ENCODE measurements at places on chromosomes 12 and 14. TPM values are rescaled to one million over a fixed set of nuclear protein-coding genes. Genes with fewer than 3 reads are reported as not detected.

Gene SIX6
- not detected for polyA plus RNA-seq

Gene RNFT2
- polyA plus RNA-seq, result 3.2 TPM

Gene ERP27
- polyA plus RNA-seq, result 4.8 TPM

Gene ANKS1B
- not detected for polyA plus RNA-seq

Gene MMP17
- 6.4 TPM for polyA plus RNA-seq

Gene FOXG1
- polyA plus RNA-seq, result not detected

- no peaks in the 10 kb centered on the region for H3K4me1 ChIP-seq
- no peaks in the 10 kb centered on the region for H3K36me3 ChIP-seq
- H3K27me3 ChIP-seq, result no peaks in the 10 kb centered on the region
- H3K4me3 ChIP-seq, result no peak overlapping the region
- no peak overlapping the region for H3K27ac ChIP-seq
- no peak for DNase-seq
Measured at GRCh38 chr14:50139192-50139591, 22.8 kb upstream of the VCPKMT start.

GRCh38 chr12:46354111-46354801 is 18.3 kb downstream of the SLC38A2 start:
- peaks cover 16% of the 10 kb centered on the region for H3K4me1 ChIP-seq
- no peaks in the 10 kb centered on the region for H3K27me3 ChIP-seq
- peaks cover 5% of the 10 kb centered on the region for H3K36me3 ChIP-seq
- no peak overlapping the region for H3K27ac ChIP-seq

GRCh38 chr12:131415781-131416180 is 295.1 kb upstream of the SFSWAP start:
- H3K36me3 ChIP-seq, result no peaks in the 10 kb centered on the region
- no peaks in the 10 kb centered on the region for H3K4me1 ChIP-seq
- H3K4me3 ChIP-seq, result no peak overlapping the region
- peaks cover 5% of the 10 kb centered on the region for H3K27me3 ChIP-seq

DNA sequence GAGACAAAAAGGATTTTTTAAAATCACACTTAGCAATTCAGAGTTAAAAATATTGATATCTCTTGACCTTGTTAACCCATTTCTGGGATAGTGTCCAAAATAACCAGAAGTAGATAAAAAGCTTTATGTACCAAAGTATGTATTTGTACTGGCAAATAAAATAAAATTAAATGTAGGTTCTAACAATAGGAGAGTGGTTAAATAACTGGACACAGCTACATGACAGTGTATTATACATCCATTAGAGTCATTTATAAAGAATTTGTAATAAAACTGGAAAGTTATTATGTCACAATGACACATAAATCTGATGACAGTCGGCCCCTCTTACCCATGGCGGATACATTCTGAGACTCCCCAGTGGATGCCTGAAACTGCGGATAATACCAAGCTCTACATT is 34.0 kb downstream of the BMAL2 start:
- no peak for DNase-seq
- no peak overlapping the region for H3K27ac ChIP-seq
- H3K27me3 ChIP-seq, result no peaks in the 10 kb centered on the region
- H3K4me3 ChIP-seq, result no peak overlapping the region
- no peaks in the 10 kb centered on the region for H3K4me1 ChIP-seq

DNA sequence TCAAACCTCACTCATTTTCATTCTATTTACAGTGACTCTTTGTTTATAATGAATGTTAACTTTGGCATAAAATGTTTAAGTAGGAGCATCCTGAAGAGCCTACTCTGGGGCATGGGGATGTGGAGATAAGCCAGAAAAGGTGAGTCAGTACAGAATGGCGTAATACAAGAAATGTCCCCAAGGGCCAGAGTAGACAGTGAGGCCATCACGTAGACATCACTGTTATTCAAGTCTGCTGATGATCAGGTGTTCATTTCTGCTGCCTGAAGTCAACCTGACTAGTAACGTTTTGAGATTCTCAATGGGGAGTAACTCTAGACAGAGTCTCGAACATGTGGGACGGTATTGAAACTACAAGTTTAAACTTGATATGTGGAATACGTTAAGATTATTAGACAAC is 47.6 kb upstream of the PKP2 start:
- H3K4me1 ChIP-seq, result no peaks in the 10 kb centered on the region
- peaks cover 4% of the 10 kb centered on the region for H3K27me3 ChIP-seq
- DNase-seq, result no peak
- H3K27ac ChIP-seq, result peak overlapping the region; percentile 44
- no peaks in the 10 kb centered on the region for H3K36me3 ChIP-seq

Data from naive B cell (primary cell).